ENCODE measurements at places on chromosomes 7 and 10.

GRCh38 chr7:92626281-92626809 lies 36.2 kb upstream of the FAM133B start:
- no peak for DNase-seq

GRCh38 chr7:48130658-48131108 lies 40.6 kb upstream of the ABCA13 start:
- peak; percentile 47 for DNase-seq

- DNase-seq, result no peak
These were observed 532.5 kb downstream of the CCSER2 start for GRCh38 chr10:84860855-84861254.

- DNase-seq, result no peak
These were observed 673.7 kb downstream of the MAGI2 start for GRCh38 chr7:78779788-78780187.

DNA sequence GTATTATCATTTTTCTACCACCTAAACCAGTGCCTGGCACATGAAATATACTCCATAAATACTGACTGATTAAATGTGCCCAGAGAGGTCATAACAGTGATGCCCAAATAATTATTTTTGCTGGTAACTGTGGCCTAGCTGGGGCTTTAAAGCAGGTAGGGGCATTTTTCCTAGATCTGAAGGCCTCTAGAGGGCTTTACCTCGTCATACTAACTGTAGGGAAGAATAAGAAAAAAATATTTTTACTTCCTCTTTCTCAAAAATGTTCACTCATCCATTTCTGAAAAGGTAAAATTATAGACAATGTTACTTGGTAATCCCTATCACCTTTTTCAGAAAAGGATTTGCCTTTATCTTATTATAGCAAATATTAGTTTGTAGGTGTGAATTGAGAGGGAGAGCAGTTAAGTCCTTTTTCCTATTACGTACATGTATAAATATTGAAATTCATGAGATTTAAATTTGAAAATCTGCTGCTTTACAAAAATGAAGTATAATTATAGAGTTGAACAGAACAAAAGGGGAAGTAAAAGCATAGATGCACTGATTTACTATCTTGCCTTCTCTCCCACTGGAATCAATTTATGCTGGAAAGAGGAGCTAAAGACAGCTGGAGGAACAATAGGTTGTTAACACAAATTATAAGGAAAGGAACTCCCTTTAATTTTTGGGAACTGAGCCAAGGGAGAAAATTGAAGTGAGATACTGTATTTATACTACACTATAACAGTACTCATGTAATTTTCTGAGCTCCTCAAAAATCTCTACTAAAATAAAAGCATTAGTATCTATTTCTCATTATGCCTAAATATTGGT lies 71.5 kb upstream of the NOBOX start:
- no peak for DNase-seq

DNA sequence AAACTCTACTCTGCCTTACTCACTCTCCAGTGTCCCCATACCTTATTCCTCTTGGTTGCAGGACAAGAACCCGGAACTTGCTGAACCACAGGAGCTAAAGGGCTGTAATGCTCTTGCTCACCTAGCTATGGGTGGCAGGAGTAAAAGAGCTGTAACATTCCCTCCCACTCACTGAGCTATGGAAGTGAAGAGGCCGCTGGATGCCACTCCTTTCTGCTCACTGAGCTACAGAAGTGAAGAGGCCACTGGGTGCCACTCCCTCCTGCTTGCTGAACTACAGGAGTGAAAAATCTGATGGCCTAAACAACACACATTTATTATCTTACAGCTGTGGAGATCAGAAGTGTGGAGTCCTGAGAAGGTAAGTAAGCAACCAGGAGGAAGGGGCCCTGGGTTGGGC lies 17.5 kb downstream of the MRPS24 start:
- DNase-seq, result no peak

GRCh38 chr10:17196045-17196444 lies 5.4 kb downstream of the TRDMT1 start:
- no peak for DNase-seq

DNA sequence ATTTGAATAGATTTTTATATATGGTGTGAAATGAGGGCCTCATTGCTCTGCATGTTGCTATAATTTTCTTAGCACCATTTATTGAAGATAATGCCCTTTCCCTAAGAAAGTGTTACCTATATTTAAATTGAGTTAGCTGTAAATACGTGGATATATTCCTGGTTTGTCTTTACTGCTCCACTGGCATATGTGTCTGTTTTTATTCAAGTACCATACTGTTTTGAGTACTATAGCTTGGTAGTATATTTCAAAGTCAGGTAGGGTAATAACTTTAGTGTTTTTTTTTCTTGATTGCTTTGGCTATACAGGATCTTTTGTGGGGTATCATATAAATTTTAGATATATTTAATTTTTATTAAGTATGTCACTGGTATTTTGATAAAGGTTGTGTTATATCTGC lies 31.4 kb downstream of the ZNF273 start:
- no peak for DNase-seq

DNA sequence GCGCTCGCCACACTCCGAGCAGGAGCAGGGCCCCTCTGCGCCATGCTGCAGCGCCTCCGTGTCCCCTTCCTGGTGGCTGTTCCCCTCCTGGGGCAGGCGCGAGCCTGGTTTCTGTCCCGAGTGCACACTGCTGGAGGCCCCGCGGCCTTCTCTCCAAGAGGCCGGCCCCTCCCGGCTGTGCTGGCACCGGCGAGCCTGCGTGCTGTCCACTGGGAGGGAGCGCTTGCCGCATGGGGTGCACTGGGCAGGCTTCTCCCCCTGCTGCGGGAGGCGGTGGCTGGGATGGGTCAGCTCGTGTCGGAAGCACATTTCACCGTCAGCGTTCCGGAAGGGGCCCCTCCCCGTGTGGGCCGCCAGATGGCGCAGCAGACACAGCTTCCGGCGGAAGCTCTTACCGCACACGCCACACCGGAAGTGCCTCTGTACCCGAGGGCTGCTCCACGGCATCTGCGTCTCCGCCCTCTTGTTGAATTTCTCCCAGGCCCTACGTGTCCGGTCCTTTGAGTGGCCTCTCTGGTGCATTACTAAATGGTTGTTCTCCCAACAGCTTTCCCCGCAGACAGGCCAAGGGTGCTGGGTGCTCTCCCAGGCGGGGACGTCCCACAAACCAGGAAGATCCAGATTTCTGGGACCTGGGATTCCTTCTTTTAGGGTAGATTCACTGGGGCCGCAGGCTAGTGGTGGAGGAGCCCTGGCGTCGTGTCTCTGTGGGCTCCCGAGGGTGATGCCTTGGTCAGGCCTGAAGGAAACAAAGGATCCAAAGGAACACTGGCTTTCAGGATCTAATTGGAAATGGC lies 18.7 kb downstream of the ZNF786 start:
- DNase-seq, result no peak

DNA sequence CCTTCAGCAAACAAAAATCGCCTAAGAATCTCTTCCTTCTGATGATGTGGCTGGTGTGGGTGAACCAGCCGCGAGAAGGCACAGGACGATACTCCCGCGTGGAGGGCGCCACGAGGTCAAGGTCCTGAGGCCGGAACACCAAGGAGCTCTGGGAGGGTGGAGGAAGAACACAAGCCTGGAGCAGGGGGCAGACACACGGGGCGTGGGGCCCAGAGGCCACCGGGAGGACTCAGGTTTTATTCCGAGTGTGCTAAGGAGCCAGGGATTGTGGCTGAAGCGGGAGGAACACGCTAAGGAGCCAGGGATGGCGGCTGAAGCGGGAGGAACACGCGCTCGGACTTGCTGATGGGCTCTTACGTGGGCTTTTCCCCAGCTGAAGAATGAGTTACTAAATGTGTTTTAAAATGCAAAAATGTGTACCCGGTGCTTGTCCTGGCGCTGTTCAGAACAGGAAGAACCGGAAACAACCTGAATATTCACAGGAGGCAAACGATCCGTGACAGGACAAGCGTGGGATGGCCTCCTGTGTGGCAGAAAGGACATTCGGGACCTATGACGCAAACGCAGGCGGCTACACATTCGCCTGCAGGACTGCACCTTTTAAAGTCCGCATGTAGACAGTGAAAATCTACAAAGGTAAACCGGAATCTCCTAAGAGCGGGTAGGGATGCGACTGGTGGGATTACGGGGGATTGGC lies 64.0 kb downstream of the MAD1L1 start:
- no peak for DNase-seq

DNA sequence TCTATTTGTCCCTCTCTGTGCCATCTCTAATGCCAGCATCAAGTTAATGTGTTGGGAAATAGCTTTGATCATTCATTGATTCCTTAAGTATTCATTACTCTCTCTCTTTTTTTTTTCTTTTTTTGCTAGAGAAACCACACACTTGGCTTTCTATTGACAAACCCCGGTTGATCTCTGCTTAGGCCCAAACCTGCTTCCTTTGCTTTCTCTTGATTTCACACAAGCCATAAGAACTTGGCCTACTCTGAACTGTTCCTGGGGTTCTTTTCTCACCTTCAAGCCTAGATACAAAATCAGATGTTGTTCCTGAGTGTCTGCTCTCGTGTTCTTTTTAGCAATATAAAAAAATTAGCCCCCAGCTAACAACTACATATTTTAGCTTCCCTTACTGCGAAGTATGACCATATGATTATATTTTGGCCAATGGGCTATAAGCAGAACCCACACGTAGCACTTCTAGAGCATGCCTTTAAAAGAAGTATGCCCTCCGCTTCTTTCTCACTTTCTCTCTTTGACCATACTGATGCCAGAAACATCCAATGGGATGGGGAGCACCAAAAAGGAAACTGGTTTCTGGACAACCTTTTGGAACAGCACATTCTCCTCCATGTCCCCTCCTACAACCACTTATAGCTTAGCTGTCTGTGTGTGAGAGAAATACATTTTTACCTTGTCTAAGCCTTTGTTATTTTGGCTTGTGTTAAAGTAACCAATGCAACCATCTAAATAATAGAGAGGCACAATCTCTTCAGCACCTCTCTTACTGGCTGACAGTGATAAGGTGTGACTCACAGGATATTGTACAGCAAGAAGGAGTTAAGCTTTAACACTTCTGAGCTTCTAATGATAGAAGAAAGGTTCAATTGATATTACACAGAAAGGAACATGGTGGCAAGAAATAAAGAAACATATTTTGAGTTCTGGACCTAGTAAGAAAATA lies 96.6 kb upstream of the LRRN3 start:
- DNase-seq, result no peak

DNA sequence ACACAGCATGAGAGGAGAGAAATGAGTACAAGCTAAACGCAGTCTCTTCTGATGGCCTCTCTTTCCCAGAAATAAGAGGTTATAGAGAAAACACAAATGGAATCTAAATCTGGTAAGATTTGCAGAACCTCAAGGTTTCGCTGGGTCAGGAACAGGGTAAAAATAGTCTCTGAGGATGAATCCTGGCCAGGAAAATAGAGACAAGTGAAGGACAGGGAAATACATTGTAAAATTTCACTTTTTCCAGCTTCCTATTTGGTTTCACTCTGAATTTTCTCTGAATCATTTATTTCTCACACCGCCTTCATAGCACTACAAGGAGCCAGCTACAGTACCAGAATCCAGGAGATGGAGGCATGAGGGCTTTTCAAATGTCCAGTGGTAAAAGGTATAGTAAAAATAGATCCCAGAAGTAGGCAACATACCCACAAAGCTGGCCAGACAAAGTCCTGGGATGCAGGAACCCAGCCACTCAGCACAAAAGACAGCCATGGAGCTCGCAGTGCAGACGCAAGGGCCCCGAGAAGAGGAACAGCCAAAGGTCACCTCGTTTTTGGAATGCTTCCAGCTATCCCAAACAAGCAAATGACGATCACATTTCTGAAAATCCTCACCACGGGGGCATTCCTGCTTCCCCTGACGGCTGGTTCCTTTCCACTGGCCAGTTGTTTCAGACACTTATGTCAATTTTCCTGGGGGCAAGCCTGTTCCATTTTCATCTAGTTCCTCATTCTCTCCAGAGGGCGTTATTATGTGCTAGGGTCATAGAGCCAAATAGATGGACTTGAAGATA lies 21.5 kb upstream of the IKZF1 start:
- no peak for DNase-seq

DNA sequence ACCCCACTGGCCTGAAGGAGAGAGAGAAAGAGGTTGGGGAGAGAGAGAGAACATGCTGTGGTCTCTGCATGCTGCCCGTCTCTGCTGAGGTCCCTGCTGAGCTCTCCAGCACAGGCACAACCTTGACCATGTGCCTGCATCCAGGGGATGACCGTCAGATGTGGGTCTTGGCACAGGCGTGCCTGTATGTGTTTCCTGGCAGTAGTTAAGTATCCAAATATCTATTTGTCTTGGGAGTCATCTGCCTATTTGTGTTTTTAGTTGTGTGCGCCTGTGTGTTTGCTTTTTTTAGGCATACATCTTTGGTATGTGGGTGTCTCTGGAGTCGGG lies 1.9 kb upstream of the UNC5B start:
- no peak for DNase-seq

GRCh38 chr10:3484306-3485056 lies 300.5 kb downstream of the KLF6 start:
- DNase-seq, result no peak

DNA sequence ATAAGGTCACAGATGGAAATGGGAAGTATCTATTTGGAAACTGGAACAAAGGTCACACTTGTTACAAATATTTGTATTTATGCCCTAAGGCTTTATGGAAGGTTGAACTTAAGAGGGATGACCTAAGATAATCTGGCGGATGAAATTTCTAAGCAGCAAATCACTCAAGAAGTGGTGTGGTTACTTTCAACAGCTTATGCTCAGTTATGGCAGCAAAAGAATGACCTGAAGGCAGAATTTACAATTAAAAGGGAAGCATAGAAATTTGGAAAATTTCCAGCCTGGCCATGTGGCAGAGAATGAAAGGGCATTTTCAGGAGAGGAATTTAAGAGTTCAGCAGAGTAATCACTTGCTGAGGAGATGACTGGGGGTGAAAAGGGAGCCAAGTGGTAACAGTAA lies 95.8 kb upstream of the TNS3 start:
- DNase-seq, result no peak

DNA sequence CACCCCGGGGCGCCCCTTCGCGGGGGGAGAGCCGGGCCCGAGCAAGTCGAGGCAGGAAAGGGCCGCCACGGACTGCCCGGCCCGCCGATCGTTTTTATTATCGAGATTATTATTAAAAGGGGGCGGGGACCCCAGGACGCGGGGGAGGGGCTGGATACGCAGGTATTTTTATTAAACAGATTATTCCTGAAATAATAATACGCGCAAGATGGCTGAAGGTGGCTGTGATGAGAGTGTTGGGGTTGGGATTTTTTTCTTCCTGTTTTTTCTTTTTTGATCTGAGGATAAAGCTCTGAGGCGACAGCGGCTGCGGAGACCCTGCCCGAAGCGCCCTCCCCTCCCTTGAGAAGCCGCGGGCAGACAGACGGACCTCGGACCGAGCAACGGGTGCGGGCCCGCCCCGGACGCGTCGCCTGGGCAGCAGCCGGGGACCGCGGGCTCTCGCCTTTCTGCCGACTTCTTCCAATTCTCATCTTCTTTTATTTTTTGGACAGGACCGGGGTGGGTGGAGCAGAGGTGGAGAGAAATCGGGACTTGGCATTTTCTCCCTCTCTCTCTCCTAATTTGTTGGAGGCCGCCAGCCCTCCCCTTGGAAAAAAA lies 1.4 kb upstream of the TRIM8 start:
- DNase-seq, result no peak

GRCh38 chr7:39721345-39721744 lies 98.0 kb downstream of the RALA start:
- no peak for DNase-seq
